ENCODE measurements at places on chromosomes 4 and X. TPM values are rescaled to one million over a fixed set of nuclear protein-coding genes. Genes with fewer than 3 reads are reported as not detected.

SCML2 gene
- 1.5 TPM for total RNA-seq

DUX4 gene
- total RNA-seq: not detected

NPY2R gene
- total RNA-seq: 0.08 TPM

S100P gene
- 0.38 TPM for total RNA-seq

MAGEB1 gene
- not detected for total RNA-seq

FSTL5 gene
- not detected for total RNA-seq

TRIM2 gene
- total RNA-seq: 22.6 TPM

ADGRG2 gene
- 2.2 TPM for total RNA-seq

TMSB4X gene
- total RNA-seq: 1,546 TPM

EDNRA gene
- total RNA-seq: 29.2 TPM

RAB33A gene
- 19.2 TPM for total RNA-seq

MFAP3L gene
- 5.0 TPM for total RNA-seq

XAGE2 gene
- not detected for total RNA-seq

RHOXF1 gene
- total RNA-seq: 0.34 TPM

PTCHD1 gene
- total RNA-seq: 0.03 TPM

TEX11 gene
- not detected for total RNA-seq

CLDN2 gene
- total RNA-seq: 0.18 TPM

SH3D19 gene
- 88.0 TPM for total RNA-seq

FAM53A gene
- total RNA-seq: 1.3 TPM

Data from left cardiac atrium (tissue), 4 donors.